CD14-positive monocyte (primary cell): ENCODE measurements at places on chromosomes 1 and 21.

DNA sequence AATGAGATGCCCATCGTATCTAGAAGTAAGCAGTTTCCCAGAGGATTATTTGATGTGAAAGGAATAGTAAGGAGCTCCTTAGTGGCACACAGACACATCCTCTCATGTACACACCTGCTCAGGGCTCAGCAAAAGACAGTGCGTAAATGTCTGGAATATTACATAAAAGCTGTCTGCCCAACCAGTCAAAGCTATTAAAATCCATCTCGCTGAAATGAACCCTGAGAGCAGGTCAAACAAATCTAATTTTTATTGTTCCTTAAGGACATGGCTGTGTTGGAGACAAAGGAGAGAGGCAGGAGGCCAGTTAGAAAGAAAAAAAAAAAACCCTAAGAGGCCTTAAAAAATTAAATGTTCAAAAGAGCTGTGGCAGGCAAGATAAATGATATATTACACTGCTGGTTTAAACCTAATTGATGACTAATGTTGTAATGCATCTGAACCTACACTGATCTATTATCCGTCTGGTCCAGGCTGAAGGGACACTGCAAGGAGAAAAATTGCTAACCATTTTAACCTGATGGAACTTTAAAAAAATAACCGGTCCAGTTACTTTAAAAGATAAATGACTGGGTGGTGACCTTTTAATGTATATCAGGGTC is 58.5 kb upstream of the FGGY start:
- no peak for DNase-seq

DNA sequence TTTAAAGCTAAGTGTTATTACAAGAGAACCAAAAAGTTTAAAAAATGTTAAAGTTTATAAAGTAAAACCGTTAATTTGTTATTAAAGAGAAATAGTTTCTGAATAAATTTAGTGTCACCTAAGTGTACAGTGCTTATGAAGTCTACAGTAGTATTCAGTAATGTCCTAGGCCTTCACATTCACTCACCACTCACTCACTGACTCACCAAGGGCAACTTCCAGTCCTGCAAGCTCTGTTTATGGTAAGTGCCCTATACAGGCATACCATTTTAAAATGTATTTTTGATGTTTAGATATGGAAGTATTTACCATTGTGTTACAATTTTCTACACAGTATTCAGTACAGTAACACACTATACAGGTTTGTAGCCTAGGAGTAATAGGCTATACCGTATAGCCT is 60.1 kb upstream of the GCLM start:
- DNase-seq = no peak

GRCh38 chr1:217542837-217543236 is 88.1 kb downstream of the GPATCH2 start:
- DNase-seq = no peak

DNA sequence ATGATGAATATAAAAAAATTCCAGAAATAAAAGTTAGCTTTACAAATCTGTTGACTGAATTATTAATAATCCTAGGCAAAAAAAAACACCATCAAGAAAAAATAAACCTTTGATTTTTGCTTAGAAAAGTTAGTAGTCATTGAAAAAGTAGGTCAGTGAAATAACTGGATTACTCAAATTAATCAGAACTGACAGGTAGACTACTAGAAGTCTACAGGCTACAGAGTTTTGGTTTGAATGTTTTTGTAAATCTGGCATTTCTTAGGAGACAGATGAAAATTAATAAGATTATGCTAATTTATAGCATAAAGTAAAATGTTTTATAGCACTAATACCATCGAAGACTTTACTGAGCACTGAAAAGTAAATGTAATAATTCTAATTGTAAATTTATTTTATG is 511.9 kb downstream of the PTPRC start:
- no peak for DNase-seq

DNA sequence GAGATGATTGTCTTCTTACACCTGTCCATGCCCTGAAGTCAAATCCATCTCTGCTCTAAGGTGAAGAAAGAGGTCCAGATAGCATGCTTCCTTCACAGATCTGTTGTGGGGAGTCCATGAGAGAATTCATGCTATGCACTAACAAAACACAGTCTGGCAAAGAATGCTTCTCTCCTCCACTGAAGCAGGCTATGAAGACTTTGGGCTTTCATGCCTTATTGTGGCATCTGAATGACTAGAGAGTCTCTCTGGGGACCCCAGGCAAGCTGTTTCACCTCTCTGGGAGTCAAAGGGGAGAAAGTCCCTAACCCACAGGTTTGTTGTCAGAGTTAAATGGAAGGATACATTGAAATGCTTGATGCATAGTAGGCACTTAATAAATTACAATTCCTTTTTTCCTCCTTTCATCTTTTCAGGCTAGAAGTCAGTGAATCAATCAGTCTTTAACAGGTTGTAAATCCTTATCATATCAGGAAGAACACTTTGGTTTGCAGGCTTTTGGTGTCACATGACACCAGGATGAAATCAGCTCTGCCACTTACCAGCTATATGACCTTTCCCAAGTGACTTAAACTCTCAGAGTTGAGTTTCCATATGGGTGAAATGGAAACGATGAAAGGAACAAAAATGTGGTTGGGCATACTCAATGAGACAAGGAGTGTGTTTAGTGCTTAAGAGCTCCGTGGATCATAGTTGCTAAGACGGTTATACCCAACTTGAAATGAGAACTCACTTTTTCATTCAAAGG is 200.1 kb upstream of the DAB1 start:
- DNase-seq = no peak

DNA sequence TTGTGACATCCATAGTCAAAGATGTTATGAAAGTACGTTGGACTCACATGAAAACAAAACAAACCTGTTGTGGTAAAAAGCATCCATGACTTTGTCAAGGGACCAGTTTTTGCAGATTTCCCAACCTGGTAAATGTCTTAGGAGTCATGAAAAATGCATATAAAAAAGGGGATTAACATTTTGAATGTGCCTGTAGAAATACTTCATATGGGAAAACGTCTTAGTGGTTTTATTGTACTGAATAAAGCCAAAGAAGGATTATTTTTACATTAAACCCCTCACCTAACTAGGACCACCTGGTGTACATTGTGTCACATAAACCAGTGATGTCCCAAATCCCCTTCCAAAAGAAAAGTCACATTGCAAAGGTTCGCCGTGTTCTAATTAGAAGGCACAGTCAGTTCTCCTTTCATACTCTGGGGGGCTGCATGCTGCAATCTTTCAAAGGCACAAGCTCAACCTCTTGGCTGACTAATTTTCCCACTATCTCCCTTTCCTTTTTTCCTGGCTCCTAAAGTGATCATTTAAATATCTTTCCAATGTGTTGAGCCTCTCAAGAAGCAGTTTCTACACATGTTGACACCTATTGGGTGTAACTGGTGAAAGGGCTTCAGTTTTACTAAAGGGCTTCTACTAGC is 119.8 kb upstream of the SPAG17 start:
- DNase-seq = no peak

GRCh38 chr1:232905331-232906034 is 44.9 kb upstream of the NTPCR start:
- DNase-seq = peak; percentile 3

DNA sequence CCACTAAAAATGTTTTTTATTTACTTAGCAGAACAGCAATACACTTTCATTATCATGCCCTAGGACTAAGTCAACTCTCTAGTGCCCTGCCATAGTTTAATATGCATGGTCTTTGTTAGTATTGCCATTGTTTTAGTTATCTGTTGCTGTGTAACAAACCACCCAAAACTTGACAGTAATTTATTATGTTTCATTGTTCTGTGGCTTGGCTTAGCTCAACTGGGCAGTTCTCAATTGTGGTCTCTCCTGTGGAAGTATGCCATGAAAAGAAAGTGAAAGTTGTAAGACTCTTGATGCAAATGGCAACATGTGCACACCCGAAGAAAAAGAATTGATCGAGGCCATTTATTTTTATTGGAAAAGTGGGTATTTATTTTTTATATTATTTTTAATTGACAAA is 206.3 kb upstream of the KCTD3 start:
- DNase-seq = no peak

GRCh38 chr21:37075214-37075770 is 2.2 kb downstream of the TTC3 start:
- no peak for DNase-seq

- no peak for DNase-seq
Observed at GRCh38 chr21:33308586-33309490, 15.9 kb upstream of the IFNAR1 start.

GRCh38 chr1:32981003-32981901 is 16.6 kb upstream of the RNF19B start:
- DNase-seq = peak; percentile 94

GRCh38 chr1:210231846-210232510 is 618 bp upstream of the SERTAD4 start:
- DNase-seq = no peak

GRCh38 chr1:112358798-112359408 is 37.1 kb upstream of the CTTNBP2NL start:
- DNase-seq = peak; percentile 17

GRCh38 chr1:175693364-175693763 is 50.0 kb downstream of the TNR start:
- DNase-seq = no peak

GRCh38 chr1:58796416-58796815 is 12.6 kb upstream of the JUN start:
- no peak for DNase-seq

GRCh38 chr1:64263335-64263734 is 59.9 kb downstream of the UBE2U start:
- DNase-seq = no peak

GRCh38 chr1:203323587-203323986 is 18.3 kb downstream of the BTG2 start:
- DNase-seq = no peak

DNA sequence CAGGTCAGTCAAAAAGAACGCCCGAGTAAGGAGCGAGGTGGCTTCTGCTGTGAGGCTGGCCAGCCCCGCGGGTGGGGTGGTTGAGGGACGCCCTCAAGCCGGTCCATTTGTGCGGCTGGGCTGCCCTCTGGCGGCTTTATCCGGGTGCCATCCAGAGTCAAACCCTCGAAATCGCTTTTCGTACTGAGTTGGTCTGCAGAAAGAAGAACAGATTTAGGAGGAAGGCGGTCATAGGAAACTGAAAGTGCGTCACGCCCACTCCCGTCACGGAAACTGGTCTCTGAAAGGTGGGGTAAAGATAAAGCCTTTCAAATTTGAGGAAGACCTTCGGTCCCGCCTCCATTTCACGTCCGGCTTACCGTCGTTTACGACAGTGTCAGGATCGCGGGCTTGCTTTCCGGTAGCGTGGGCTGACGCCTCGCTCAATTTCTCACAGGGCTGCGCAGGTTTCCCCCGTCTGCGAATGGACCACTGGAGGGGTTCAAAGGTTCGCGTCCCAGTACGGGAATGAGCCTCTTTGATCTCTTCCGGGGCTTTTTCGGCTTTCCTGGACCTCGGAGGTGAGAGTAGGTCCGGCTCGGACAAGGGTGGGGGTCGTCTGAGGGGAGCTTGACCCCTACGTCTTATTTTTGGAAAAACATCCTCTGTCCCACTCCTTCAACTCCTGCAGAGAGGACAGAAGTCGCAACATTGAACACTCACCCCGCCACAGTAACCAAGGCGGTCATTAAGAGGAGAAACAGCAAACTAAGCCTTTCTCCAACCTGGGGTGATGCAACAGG is at the start of gene HAX1:
TSS of gene HAX1 (plus strand) at position 413 of the 782 bp plus-strand sequence. CDS start at position 508, 95 bp downstream.
- DNase-seq = peak; percentile 99

DNA sequence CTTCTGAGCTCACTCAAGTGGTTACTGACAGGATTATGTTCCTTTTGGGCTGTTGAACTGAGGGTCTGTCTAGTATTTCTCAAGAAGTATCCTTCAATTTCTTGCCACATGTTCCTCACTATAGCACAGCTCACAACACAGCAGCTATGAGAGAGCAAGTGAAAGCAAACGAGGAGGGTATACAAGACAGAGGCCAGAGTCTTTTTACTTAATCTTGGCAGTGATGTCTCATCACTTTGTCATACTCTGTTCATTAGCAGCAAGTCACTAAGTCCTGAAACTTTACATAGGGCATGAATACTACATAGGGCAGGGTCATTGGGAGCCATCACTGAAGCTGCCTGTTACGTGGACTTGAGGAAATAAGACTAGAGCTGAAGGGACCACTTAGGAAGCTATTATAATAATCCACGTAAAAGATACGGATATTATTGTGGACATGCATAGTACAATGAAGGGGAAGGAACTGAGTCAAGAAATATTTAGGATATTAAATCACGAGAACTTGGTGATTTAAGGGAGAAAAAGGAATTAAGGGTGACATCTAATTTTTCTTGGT is 63.7 kb downstream of the SLC30A7 start:
- no peak for DNase-seq

DNA sequence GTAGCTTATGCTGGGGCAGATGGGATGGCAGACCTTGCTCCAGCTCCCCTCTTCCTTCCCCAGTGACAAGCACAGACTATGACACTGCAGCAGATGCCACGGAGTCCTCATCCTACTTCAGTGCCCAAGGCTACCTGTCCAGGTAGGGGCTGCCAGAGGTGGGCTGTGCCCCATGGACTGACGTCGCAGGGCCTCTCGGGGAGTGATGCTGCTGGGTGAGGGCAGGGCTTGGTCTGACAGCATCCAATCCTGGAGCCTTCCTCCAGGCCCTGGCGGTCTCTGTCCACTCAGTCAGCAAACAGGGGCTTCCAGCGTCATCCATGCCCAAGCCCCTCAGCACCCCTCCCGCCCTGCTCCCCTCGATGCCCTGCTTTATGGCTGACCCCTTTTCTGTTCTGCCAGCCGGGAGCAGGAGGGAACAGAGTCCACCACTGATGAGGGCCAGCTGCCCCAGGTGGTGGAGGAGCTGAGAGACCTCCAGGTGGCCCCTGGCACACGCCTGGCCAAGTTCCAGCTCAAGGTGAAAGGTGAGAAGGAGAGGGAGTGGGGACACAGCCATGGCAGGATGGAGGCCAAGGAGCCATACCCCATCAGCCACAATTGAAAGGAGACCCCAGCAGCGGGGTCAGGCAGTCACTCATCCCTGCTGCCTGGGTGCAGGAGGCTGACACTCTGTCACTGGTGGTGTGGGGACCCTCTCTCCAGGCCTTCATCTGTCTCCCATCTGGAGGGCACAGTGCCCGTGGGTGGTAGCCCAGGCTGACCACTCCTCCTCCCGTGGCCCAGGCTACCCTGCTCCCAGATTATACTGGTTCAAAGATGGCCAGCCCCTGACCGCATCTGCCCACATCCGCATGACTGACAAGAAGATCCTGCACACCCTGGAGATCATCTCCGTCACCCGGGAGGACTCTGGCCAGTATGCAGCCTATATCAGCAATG is 73.6 kb downstream of the TRIM11 start:
- DNase-seq = no peak

- no peak for DNase-seq
Observed at GRCh38 chr21:26072666-26073615, 97.6 kb downstream of the APP start.

GRCh38 chr1:110787328-110788071 is 85.4 kb upstream of the CD53 start:
- DNase-seq = no peak

DNA sequence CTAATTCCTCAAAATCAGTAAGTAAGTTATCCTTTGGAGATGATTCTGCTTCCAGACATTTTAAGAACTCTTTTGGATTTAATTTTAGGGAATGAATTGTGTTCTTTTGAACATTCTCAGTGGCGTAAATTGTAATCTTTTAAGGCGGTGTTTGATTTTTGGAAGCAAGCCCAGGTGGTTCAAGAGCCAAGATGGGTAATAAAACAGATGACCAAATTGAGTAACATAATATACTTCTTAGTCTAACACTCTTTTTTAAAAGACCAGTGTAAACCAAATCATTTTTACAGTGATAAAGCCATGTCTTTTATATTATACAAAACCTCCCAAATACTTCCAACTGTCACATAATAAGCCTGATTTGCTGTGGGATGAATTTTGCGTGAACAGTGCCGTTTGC is 133.8 kb downstream of the LRRC40 start:
- no peak for DNase-seq

GRCh38 chr1:185017338-185017737 is 28.0 kb upstream of the RNF2 start:
- peak; percentile 54 for DNase-seq

- peak; percentile 6 for DNase-seq
Observed at GRCh38 chr1:63575340-63575826, 17.8 kb upstream of the PGM1 start.
